Renal cortex interstitium (tissue), 15 donors: ENCODE measurements at places on chromosomes 11 and 22.

DNA sequence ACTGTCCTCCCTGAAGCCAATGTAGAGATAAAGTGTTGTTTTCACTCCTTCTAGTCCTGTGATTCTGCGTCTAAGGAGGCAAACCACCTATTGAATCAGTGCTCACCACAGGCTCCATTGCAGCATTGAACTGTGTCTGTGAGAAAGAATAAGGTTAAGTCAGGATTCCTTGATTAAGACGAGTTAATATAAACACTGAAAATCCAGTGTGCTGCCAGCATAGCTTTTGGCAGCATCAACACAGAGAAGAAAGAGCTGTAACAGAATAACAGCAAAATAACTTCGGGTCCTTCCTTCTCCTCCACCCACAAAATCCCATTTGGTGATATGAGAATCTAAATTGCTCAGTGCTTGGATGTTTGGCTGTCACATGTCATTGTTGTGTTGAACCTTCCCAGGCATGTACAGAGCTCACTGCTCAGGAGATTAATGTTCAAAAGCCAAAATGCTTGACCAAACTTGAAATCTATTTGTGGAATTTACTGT lies 185.2 kb upstream of the DDI1 start:
- DNase-seq, result peak; percentile 20

- DNase-seq, result no peak
These were observed 321.0 kb downstream of the NTM start for GRCh38 chr11:131691181-131692041.

GRCh38 chr11:116357784-116358544 lies 414.8 kb downstream of the BUD13 start:
- DNase-seq, result peak; percentile 31

DNA sequence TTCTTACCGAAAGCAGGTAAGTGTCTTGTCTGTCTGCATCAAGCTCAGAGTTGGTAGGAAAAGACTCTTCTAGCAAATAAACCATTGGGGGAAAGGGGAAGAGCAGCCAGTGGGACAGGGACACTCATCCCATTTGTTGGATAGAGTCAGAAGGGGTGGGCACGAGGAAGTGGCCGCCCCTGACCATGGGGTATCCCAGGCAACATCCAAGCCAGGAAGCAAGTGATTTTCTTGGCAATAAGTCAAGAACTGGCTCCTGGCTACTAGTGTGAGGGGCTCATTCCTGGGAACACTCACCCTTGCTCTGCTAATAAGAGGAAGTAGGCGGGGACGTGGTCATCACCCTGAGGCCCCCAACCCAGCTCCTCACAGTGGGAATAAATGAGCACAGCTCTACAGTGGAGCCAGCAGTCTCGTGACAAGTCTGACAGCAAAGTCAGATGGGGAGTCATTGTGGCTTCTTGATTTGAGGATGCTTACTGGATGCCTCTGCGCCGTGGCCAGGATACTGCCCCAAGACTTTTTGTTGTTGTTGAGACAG lies 6.7 kb downstream of the SLC25A18 start:
- DNase-seq, result no peak

GRCh38 chr22:19631899-19632667 lies 82.2 kb upstream of the SEPTIN5 start:
- DNase-seq, result no peak

DNA sequence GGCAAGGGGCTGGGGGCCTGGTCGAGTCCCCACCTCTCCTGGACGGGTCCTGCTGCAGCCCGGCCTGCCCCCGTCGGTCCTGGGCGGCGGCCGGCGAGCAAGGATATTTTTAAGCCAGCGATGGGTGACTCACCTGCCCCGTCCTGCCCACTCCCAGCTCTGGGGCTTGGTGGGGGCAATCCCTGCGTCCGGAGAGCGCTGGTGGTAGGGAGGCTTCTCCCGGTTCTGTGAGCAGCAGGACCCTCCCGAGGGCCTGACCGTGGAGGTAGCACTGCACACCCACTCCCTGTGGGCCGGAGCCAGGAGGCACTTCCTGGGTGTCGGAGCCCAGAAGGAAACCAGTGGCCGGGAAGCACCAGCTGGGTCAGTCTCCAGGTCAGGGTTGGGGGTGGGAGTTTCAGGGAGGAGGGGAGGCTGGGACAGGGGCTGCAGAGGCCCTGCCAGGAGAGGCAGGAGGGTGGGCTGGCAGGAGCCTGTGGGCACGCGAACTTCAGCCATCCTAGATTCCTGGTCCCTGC lies 467 bp downstream of the EPS8L2 start:
- no peak for DNase-seq

GRCh38 chr11:14184028-14184940 lies 174.7 kb downstream of the RRAS2 start:
- DNase-seq, result no peak

DNA sequence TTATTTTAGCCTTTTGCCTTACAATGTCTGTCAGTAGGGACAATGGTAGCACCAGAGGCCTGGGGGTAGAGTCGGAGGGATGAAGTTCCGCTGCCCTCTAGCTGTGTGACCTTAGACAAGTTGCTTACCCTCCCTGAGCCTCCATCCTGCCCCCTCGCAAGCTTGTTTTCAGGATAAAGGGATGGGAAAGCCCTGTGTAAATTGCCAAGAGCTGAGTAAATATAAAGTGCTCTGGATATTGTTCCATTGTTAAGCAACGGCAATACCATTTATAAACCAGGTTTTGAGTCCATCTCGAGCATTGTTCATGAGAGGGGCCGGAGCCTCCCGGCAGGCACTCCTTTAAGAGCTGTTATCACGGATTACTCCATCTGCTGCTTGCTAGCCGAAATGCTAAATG lies 72.9 kb downstream of the ZBTB16 start:
- DNase-seq, result no peak

DNA sequence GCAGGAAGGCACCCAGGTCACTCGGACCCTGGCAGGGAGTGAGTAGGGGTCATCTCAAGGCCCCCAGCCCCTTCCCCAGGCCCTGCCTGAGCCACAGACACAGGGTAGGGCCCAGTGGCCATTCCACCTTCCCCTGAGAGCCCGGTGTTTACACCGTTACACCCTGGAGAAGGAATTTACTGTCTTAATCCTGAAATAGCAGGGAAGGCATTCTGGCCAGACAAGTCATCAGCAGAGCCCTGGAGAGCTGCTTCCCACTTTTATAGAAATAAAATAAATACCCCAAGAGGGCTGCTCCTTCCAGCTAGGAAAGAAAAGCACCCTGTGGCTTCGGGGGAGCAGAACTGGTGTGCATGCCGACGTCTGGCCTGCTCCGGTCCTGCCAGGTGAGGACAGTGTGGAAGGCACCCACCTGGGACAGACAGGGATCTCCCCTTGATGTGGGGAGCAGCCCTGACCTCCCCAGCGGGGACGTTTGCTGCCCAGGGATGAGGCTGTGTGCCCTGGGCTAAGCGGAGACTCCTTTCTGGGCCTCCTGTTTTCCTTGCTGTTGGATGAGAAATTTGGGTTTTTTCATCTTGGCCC lies 180.0 kb downstream of the MN1 start:
- DNase-seq, result no peak

- DNase-seq, result no peak
These were observed at the start of gene TMEM225 for GRCh38 chr11:123885570-123885969. TSS of gene TMEM225 (minus strand) at chr11:123885670. CDS start at chr11:123885425, 245 bp downstream.

GRCh38 chr22:46511151-46512038 lies 26.0 kb downstream of the CELSR1 start:
- DNase-seq, result no peak

DNA sequence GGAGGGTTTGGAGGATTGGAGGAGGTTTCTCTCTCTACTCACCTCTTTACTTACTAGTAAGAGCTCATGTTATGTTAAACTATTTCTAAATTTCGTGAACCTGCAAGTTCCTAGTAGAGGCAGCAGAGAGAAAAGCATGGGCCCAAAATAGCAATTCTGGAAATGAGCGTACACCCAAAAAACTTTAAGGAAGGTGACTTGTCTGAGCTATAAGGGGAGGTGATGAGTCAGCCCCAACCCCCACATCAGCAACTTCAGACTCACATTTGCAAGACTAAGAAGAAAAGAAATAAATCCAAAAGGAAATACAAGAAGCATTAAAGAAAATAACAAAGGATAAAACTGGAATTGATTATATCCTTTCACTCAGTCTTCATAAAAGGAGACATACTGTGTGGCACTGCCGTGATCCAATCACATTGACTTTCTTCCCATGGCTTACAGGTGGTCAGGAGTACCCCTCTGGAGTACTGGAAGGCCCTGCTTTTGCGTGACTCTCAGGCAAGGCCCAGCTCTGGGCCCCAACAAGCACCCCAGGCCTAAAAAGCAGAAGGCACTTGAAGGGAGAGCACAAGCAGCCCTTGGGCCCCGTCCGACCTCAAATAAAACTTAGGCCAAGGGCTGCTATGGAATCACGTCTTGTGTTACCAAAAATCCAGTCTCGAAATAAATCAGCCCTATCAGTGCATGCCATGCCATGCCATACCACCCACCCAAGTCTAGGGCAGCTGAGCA lies 14.3 kb downstream of the PACSIN2 start:
- no peak for DNase-seq

DNA sequence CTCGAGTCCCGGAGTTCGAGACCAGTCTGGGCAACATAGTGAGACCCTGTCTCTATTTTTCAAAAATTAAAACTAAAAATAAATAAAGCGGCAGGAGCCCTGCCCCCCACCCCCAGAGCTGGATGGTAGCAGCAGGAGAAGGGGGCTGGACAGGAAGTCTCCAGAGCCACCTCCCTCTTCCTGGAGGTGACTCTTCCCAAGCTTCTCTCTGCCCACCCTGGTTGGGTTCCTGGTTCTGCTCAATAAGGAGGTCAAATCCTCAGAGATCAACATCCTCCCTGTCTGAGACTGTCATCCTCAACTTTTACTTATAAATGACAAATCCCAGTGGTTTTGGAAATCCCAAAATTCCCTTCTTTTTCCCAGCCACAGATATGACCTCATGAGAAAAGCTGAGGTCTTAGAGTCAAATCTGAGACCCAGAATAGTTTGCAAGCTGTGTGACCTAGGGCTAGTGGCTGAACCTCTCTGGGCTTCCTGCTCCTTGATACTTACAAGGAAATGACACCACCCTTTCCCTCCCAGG lies 987 bp downstream of the C1QTNF6 start:
- DNase-seq, result no peak

DNA sequence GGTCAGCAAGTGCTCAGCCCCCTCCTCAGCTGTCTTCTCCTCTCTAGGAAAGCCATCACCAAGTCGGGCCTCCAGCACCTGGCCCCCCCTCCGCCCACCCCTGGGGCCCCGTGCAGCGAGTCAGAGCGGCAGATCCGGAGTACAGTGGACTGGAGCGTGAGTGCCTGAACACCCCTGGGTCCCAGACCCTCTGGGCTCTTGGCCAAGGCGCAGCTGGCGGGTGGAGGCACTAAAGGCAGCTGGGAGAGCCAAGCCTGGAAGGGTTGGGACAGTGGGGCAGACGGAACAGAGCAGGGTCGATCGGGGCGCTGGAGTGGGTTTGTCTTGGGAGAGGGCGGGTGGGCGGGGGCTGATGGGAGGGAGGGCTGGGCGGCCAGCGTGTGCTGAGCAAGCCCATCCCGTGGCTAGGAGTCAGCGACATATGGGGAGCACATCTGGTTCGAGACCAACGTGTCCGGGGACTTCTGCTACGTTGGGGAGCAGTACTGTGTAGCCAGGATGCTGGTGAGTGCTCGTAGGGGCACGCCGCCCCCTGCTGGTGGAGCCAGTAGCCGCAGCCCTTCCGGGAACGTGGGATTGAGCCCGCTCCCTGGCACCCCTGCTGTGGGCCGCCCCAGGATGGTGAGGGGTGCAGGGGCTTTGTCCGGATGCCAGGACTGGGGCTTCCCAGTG lies 14.1 kb upstream of the MDK start:
- no peak for DNase-seq

GRCh38 chr11:122754553-122755322 lies 83.6 kb upstream of the CRTAM start:
- no peak for DNase-seq

- DNase-seq, result no peak
These were observed 8.6 kb downstream of the THYN1 start for GRCh38 chr11:134244593-134244992.

DNA sequence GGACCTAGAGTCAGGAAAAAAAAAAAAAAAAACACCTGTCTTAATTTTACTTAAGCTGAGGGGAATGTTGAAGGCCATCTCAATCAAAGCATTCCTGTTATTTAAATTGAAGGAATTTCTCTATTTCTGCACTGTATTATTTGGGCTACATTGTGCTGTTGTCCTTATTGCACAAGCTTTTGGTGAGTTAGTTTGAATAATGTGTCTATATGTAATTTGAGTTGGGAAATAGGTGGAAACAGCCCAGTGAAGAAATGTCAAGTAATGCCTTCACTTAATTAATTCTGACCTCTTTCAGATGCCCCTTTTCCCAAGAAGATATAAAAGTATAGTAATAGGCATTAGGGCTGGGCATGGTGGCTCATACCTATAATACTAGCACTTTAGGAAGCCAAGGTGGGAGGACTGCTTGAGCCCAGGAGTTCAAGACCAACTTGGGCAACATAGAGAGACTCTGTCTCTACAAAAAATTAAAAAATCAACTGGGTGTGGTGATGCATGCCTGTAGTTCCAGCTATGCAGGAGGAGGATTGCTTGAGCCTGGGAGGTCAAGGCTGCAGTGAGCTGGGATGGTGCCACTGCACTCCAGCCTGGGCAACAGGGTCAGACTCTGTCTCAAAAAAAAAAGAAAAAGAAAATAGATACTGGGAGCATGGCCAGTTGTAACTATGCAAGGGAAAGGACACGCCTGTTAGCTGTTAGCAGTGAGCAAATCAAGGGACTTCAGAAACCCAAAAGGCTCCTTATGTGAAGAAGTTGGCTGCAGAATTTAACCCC lies 34.9 kb downstream of the OR10A6 start:
- DNase-seq, result no peak

DNA sequence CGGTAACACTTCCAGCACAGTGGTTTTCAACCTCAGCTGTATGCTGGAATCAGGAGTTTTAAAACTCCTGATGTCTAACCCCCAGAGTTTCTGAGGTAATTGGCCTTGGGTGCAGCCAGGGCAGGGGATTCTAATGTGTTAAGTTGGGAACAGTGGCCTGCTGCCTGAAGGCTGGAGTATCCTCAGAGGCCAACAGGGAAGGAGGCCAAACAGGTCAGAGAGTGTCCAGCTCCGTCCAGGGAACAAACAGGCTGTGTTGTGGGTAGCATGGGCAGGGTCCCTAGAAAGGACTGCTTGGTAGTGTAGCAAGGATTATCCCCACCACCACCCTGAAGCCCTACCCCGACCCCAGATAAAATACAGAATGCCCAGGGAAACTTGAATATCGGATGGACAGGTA lies 10.8 kb upstream of the DAGLA start:
- DNase-seq, result no peak

DNA sequence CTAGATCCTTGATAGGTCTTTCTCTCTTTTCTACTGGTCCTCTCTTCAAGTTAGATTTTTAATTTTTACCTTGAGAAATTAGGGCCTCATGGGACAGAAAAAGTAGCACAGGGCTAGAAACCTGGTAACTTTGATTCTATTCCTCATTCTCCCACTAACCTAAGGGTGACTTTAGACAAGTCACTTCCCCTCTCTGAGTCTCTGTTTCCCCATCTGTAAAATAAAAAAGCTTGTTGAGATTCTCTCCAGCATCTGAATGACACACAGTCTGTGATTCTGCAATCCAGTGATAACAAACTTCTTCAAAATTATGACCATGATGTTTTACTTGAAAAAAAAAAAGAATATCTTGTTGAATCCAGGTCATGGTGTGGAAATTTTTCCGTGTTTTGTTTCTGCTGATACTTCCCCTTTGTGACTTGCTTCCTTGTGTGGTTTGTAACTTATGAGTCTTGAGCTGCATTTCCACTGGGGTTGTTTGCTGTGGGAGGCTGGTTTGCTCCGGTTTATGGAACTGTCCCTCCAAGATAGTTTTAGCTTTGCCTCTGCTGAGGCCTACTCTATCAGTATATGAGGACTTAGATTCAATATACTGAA lies 9.8 kb upstream of the MPEG1 start:
- no peak for DNase-seq

GRCh38 chr22:20420157-20420842 lies 17.3 kb downstream of the SCARF2 start:
- DNase-seq, result no peak
